Fibroblast of the aortic adventitia (primary cell): ENCODE measurements at places on chromosomes 16 and 17. TPM values are rescaled to one million over a fixed set of nuclear protein-coding genes. Genes with fewer than 3 reads are reported as not detected.
A peak's percentile ranks its signal among the peaks of the same experiment; 100 is the strongest.

GRCh38 chr16:54493594-54493993 lies 207.0 kb upstream of the IRX3 start:
- DNase-seq = peak; percentile 63

- no peak for DNase-seq
Measured at GRCh38 chr16:84663433-84664101, 15.3 kb downstream of the KLHL36 start.

DNA sequence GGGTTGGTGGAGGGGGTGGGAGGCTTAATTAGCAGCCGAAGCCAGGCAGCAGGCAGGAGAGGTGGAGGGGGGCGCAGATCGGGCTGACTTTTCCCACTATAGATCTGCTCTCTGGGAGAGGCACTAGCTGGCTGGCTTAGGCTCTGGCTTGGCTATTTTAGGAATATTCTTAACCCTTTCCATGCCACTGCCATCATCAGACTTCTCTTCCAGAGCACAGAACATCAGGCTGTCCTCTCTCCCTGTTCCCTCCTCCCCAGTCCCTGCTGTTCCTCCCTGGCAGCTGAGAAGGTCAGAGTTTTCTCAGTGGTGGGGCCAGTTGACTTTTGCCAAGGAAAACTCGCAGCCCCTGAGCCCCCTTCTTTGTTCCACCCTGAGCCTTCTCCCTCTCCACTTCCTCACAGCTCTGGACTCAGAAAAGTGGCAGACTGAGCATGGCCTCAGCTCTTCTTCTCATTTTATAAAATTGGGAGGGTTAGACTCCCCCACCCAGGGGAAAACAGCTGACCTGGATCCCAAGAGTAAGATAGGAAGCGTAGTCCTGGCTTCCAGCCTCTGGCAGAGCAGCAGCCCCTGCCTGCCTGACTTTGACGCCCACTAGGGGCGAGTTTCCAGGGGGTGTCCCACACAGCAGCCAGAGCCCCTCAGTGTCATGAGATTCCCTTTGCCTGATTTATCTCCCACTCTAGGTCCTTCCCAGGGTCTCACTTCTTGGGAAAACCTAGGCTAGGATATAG lies 9.9 kb upstream of the C1QL1 start:
- no peak for DNase-seq

DNA sequence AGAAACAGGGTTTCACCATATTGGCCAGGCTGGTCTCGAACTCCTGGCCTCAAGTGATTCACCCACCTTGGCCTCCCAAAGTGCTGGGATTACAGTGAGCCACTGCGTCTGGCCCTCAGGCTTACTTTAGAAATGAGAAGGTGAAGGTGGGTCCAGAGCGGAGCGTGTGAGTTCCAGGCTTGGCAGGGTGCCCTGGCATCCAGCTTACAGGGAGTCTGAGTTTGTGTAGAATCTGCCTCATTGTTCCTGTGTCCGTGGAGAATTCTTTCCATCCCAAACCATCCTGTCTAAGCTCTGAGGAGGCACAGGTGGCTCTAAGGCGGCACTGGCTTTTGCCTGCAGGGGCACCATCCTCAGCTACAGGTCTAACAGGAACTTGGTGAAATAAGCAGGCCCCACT lies 50.6 kb downstream of the RAB11FIP3 start:
- DNase-seq = no peak

DNA sequence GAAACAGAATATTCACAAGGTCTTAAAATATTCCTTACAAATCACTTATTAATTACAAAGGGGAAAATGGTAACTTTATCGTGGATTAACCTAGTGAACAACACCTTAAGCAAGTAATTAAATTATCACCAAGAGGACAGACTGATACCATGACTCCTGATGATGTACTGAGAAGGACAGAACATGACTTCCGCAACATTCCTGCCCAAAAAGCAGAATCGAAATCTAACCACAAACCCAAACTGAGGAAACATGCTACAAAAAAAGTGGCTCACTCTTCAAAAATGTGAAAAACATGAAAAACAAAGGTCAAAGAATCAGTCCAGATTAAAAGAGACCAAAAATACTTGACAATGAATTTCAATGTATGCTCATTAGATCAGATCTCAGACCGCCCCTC lies 151.5 kb downstream of the AATF start:
- DNase-seq = no peak

DNA sequence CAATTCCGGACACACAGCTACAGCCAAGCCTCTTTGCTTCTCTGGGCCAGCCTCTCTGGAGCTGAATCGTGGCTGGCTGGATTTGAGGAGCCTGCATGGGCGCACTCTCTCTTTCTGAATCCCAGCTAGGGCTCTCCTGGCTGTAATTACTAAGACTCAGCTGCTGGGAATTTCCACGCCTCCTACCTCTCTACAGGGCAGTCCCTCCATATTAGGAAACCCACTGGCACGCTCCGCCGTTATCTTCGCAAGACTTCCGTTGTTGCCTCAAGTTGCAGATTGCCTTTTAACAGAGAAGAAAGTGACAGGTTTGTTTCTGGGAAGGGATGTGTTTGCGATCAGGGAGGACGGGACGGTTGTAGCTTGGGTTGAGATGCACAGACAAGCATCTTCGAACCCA lies 188.4 kb upstream of the NLRP1 start:
- peak; percentile 78 for DNase-seq

DNA sequence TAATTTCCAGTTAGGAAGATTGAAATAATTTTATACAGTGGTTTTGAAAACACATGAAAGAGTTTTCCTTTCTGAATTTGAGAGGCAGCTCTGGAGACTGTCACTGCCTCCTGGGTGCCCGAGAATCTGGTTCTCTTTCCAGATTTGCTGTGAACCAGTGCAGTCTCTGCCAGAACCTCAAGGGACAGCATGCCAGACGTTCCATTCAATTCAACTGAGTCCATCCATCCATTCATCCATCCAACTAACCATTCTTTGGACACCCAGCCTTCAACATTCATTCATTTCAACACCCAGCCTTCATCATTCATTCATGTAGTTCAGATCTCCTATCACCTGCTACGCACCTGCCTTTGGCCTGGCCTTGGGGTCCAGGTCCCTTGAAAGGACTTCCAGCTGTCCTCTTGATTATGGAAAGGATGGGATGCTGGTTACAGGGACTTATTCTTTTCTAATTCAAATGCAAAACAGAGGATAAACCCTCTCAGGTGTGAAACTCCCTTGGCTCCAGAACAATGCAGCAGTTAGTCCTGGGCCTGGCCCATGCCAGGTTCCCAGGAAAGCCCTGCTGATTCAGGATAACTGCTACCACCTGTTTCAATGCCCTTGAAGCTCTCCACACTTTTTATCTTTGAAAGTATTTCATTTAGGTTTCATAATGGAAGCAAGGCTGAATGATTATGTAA lies 68.7 kb downstream of the WSCD1 start:
- DNase-seq = no peak

DNA sequence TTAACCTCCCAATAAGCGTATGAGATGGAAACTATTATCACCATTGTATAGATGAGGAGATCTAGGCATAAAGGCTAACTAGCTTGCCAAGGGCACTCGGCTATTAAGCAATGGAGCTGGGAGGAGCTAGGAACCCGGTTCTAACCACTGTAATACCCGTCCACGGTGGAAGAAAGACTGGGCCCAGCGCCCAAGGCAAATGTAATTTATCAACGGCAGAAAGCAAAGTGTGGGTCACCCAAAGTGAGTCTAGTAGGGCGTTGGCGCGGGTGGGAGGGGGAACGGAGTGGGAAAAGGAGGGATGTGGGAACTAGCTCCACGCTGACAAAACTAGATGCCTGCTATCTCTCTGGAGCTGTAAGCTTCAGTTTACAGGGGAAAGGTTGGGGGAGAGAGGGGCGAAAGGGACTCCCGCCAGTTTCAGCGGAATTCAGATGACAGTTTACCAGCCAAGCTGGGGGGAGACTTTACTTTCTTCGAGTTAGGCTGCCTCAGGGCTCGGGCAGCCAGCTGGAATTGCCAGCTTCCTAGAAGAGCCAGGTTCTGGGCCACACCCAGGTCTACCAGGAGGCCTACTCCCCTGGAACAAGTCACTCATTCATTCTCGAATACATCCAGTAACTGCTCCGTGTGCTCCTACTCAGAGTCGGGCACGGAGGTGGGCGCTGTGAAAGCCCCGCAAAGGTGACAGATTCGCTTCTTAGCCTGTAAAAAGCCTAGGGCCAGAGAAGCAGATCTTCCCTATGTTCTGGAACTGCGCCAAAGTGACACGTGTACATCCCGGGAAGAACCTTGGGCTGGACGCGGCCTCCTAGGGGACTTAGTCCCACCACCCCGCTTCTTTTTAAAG lies 837 bp downstream of the LRRC59 start:
- DNase-seq = peak; percentile 85

GRCh38 chr17:1796800-1797199 lies 32.9 kb downstream of the SMYD4 start:
- peak; percentile 40 for DNase-seq

DNA sequence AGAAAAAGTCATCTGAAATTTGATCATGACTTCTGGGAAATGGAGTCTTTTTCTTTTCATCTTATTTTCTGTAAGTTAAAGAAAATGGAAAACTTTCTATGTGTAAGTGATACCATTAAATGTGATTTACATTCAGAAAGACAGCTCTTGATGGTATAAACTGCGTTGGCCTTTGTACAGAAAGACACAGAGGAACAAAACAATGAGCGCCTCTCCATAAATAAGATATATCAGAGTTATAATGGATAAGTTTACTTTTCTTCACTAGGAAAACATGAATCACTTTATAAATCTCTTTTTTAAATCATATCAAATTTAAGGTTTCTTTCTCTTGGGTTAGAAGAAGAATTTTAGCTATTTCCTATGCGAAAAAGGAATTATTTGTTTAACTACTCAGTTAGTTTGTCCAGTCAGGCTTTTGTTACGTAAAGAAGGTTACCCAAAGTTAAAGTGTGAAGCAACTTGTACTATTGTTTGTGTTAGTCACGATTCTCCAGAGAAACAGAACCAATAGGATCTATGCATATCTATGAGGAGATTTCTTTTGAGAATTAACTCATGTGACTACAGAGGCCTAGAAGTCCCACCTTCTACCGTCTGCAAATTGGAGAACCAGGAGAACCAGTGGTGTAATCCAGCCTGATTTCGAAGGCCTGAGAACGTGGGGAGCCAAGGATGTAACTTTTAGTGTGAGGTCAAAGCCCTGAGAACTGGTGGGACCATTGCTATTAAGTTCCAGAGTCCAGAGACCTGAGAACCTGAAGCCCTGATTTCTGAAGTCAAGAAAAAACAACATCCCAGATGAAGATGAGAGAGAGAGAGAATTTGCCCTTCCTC lies 295.4 kb upstream of the KCNJ16 start:
- peak; percentile 53 for DNase-seq

DNA sequence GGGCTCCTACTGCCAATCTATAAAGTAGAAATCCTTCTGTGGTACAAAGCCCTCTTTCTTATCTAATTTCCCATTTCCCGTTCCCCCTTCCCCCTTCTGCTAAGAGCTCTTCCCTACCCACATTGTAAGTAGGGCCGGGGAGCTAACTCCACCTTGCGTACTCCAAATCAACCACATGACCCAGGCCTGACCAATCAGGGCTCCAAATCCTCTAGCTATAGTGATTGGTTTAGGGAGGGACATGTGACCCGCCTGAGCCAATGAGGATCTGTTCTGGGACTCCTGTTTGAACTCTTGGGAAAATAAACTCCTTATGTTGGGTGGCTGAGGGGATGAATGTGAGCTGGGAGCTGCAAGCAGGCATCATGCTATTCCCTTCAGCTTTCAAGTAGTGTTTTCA lies 40.9 kb upstream of the MEOX1 start:
- no peak for DNase-seq

DNA sequence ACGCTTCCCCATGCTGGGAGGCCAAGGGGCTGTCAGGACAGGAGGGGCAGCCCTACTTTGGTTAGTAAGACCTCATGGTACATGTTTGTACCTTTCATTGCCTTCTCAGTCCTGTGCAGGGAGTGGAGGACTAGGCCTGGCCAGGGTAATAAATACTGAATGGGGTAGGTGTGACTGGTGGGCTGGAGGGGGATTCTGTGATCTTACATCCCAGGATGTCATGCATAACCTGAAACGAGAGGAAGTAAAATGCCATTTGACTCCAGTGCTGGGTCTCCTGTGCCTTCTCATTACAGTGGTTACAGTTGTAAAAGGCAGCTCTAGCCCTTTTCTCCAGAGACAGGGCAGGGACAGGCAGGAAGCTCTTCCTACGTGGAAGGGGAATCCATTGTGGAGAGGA lies 138.2 kb downstream of the AATF start:
- DNase-seq = no peak

GRCh38 chr17:58005031-58005727 lies 1.9 kb downstream of the SRSF1 start:
- DNase-seq = no peak

Gene OTOA
- 0.09 TPM in 1 of 2 replicates, not detected in the other for total RNA-seq

Gene SNX20
- not detected in 2 replicates for total RNA-seq

Gene CHST4
- not detected in 2 replicates for total RNA-seq

Gene NOG
- total RNA-seq = not detected in 2 replicates

Gene SCN4A
- 0.18 TPM in 1 of 2 replicates, not detected in the other for total RNA-seq
